Mesothelial cell of epicardium (in vitro differentiated cells): ENCODE measurements at places on chromosomes 11 and 22. TPM values are rescaled to one million over a fixed set of nuclear protein-coding genes. Genes with fewer than 3 reads are reported as not detected.
A peak's percentile ranks its signal among the peaks of the same experiment; 100 is the strongest.

RASGRP2 gene
- 1.4 to 2.0 TPM (median 1.8 TPM) in 3 replicates for total RNA-seq

CASP1 gene
- total RNA-seq, result 2.7 to 4.9 TPM (median 2.8 TPM) in 3 replicates

- peak; percentile 45 for DNase-seq
These were observed 55.3 kb downstream of the TRMU start for GRCh38 chr22:46390652-46391301.

DNA sequence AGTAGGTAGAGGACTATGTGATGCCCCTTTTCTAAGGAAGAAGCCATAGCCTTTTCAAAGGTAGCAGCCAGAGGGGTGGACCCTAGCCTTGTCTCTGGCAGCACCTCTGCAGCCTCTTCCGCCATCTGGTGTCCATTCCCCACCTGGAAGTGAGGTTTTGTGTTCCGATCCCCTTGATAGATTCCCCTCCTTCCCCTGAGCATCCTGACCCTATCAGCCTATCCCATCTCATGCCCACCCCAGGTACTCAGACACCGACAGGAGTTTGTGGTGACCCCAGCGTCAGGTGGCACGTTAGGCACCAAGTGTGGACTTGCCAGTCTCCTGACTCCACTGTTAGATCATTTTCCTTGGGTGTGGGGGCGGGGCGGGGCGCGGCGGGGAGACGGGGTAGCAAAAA is 398 bp upstream of the FAM89B start:
- DNase-seq, result no peak

NLRP14 gene
- 0.51 to 0.58 TPM (median 0.54 TPM) in 3 replicates for total RNA-seq

GRCh38 chr11:43994196-43994595 is 51.8 kb downstream of the C11orf96 start:
- no peak for DNase-seq

DNA sequence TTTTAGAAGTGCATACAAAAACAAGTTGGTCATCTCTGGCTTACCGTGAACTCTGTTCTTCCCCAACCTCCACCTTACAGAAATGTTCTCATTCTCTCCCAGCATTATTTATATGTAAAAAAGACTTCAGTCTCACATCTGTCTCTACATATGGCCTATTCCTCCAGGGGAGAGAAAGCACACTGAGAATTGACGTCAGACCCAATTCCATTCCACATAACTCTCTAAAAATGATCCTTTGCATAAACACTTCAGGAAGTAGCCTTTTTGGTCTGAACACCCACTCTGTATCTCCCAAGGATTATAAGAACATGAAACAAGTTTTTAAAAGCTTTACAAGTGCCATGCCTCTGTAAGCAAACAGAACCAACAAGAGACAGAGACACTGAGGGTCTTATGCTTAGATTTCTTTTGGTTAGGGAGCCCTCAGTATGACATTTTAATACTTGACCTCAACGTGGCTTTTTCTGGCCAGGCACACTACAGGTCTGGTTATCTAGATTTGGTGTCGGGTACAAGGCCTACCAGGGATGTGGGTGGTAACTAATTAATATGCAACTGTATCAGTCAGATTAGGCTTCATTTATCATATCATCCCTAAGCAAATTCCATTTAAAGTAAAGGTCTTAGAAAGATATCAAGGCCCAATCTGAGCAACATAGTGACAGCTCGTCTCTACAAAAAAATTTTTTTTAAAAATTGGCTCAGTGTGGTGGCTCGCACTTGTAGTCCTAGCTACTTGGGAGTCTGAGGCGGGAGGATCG is 48.5 kb upstream of the PPP2R1B start:
- DNase-seq, result no peak

- no peak for DNase-seq
These were observed 84.7 kb downstream of the MAML2 start for GRCh38 chr11:96257972-96258934.

TMEM151A gene
- 1.3 to 1.8 TPM (median 1.6 TPM) in 3 replicates for total RNA-seq

GRCh38 chr11:47235163-47235562 is 13.5 kb downstream of the ACP2 start:
- DNase-seq, result no peak

- no peak for DNase-seq
These were observed 165.4 kb downstream of the AASDHPPT start for GRCh38 chr11:106242718-106243415.

DNA sequence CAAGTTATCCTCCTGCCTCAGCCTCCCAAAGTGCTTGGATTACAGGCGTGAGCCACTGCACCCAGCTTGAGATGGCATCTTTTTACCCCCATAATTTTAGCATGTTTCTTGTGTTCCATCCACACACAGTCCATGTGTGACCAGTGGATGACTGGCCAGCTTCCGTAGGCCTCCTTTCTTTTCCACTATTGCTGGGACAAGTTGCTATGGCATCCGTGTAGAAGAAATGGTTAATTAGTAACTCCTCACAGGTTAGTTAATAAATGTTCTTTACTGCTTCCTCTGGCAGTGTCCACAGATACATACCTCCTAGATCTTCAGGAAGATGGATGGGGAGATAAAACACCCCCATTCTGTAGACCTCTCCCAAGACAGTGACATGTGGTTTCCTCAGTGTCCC is 154.3 kb upstream of the RASSF10 start:
- DNase-seq, result no peak

NCAM1 gene
- 137 to 141 TPM (median 139 TPM) in 3 replicates for total RNA-seq
